ENCODE measurements at places on chromosomes 13 and 19.

- DNase-seq, result no peak
These were observed at the start of gene YJEFN3 for GRCh38 chr19:19528721-19529490. Gene YJEFN3 (plus strand): TSS chr19:19528911. CDS start chr19:19528933, 22 bp downstream.

DNA sequence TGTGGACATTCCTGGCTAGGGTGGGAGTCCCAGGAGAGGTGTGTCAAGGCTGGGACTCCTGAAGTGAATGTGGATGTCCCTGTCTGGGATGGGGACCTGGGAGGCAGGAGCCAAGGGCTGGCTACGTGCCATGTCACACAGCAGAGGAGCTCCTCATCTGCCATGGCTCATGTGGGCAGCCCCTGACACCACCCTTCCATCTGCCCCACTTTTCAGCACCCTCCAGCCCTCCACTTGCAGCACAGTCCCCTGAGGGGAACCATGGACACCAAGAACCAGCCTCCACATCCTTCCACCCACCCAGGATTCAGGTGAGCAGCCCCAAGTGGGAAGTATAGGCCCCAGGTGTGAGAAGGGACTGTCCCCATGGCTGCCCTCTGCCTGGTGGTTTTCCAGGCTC lies 1.7 kb downstream of the ZNF446 start:
- no peak for DNase-seq

- peak; percentile 74 for DNase-seq
These were observed 596.6 kb downstream of the KCTD12 start for GRCh38 chr13:76289558-76289957.

- no peak for DNase-seq
These were observed 360.3 kb upstream of the ZNF507 start for GRCh38 chr19:31985001-31985605.

DNA sequence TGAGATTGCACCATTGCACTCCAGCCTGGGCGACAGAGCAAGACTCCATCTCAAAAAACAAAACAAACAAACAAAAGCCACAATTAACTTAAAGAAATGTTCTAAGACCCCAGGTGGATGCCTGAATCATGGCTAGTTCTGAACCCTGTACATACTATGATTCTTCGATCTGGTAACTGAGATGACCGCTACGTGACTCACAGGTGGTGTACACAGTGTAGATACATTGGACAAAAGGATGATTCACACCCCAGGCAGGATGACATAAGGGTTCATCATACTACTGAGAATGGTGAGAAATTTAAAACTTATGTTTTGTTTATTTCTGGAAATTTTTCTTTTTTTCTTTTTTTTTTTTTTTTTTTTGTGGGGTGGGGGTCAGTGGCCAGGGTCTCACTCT lies 6.5 kb downstream of the ZNF426 start:
- no peak for DNase-seq

GRCh38 chr19:55549500-55550320 lies 4.4 kb upstream of the SBK3 start:
- no peak for DNase-seq

DNA sequence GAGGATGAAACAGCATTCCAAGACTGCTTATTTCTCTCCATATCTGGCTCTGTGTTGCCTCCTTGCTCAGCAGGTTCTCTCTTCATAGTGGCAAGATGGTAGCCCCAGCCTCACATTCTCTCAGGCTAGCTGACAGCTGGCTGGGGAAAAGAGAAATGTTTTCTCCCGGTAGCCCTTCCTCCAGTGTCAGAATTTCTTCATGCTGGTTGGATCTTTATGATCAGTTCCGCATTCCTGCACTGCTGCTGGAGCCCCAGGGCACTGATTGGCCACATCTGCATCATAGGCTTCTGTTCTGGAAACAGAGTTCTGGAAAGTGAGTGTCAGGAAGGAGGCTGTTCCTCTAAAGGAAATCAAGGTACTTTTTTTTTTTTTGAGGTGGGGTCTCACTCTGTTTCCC lies 24.6 kb downstream of the POP4 start:
- no peak for DNase-seq

DNA sequence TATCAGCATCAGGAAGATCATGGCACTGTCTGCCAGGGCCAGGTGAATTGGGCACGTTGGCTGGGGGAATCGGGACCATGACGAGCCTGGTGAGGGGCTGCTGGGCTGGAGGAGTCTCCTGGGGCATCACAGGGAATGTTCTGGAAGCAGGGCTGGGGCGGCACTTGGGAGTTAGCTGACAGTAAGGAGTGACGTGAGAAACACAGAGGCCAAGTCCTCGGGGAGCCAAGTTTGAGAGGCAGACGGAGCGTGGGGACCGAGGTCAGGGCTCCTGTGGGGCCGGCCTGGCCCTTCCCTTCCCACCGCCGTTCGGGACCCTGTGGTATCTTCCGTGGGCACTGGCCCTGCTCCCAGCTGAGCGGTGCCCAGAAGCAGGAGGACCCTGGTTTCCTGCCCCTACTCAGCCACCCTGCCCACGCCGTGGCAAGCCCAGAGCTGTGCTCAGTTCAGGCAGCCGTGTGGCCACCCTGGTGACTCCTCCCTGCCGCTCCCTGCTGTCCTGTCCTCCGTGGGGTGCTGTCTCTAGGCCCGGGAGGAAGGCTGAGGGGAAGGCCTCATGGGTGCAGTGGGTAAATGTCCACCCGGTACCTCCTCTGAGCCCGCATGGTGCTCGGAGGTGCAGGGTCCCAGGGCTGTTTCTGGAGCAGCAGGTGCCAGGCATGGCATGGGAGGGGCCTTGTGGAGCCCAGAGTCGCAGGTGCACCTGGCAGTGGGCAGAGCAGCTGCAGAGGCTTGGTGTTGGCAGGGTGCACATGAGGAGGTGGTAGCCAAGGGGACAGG lies 25.2 kb downstream of the CRTC1 start:
- no peak for DNase-seq

DNA sequence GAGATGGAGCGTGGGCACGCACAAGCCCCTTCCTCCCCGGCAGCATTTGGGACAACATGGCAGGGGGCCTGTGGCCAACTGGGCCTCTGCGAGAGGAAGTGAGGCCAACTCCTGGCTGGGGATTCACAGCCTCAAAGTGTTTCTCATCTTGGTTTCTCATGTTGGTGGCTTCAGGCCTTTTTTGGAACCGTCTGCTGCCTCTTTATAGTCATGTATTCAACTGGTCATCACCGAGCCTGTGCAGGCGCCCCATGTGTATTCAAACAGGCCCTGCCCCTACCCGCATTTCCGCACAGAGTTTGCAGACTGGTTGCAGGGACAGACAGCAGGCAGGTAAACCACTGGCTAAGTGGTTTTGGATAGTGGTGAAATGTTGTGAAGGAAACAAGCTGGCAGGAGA lies 17.3 kb upstream of the RELB start:
- DNase-seq, result no peak

DNA sequence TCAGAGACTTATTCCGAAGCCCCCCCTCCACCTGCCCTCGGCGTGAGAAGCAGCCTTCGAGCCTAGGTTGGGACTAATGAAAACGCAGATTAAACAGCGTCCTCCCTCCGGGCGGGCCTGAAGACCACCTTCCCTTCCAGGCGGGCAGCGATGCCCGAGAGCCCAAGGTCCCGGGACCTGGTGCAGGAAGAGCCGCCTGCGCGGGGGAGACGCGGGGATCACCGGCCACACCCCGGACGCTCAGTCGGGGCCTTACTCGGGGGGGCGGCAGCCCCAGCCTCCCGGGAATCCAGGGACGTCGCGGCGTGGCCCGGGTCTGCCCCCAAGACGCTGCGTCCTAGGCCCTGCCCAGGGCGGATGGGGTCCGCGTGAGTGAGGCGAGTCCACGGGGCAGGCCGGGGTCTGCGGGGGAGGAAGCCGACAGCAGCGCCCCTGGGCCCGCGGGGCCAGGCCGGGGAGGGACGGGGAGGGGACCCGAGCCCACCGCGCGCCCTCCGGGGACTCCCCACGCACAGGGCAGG lies 33.3 kb upstream of the SPACA7 start:
- DNase-seq, result no peak

GRCh38 chr13:47499358-47500150 lies 501.5 kb downstream of the SUCLA2 start:
- DNase-seq, result no peak

DNA sequence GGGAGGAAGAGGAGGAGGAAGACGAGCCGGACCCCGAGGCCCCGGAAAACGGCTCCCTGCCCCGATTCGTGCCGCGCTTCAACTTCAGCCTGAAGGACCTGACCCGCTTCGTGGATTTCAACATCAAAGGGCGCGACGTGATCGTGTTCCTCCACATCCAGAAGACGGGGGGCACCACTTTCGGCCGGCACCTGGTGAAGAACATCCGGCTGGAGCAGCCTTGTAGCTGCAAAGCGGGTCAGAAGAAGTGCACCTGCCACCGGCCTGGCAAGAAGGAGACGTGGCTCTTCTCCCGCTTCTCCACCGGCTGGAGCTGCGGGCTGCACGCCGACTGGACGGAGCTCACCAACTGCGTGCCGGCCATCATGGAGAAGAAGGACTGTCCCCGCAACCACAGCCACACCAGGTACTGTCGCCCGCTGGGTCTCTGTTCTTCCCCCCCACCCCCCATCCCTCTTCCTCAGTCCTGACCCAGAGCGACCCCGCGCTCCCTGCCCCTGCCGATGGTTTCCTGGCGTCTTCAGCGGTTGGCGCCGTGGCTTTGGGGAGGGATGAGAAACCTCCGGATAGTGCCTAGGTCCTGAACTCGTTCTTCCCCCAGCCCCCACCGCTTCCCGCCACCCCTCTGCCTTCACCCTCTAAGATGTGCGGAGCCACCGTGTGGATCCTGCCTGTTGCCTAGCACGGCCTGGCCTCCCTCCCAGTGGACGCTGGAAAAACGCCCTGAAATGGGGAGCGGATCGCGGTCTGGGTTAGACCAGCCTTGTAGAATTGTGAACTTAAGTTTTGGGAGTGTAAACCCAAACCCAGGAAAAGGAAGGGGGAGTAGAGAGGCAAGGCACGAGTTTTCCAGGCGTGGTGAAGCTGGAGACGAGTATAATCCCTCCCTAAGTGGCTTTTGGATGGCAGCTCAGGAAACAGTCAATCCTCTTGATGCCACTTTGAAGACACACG lies 1.5 kb downstream of the HS6ST3 start:
- DNase-seq, result no peak
